ENCODE measurements at places on chromosomes 4 and X.

DNA sequence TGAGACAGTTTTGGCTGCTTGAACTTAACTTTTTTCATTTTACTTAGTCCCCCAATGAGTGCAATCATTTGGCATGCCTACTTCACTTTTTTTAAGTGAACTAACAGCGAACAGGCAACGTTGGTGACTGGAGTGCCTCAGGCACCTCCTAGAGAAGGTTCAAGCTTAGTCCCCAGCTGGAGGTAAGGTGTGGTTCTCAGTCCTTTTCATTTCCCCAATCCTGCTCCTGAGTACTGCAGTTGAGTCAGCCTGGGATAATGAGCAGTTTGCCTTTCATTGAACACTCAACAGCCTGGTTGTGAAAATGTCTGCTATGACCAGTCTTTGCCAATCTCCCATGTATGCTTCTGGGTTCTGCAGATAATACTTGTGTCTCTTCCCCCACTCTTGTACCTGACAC is 109.5 kb downstream of the CDKL5 start:
- DNase-seq = no peak

DNA sequence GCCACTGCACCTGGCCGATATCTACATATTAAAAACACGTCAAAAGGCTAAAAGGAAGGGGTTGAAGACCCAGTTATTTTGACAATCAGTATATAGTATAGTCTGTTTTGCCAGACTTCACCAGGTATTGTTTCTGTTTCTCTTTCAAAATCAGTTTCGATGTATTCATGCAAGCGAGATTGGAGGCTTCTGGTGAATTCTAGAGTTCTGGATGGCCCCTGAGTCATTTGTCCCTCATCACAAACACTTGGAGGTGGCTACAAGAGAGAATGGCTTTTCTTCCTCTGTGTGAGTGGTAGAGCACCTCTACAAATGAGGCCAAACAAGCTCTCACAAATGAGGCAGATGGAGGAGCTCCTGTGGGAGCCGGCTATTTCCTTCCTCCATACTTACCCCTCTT is 68.6 kb upstream of the ADGRG2 start:
- no peak for DNase-seq

GRCh38 chr4:101527188-101527587 is 179.9 kb upstream of the PPP3CA start:
- peak; percentile 31 for DNase-seq

DNA sequence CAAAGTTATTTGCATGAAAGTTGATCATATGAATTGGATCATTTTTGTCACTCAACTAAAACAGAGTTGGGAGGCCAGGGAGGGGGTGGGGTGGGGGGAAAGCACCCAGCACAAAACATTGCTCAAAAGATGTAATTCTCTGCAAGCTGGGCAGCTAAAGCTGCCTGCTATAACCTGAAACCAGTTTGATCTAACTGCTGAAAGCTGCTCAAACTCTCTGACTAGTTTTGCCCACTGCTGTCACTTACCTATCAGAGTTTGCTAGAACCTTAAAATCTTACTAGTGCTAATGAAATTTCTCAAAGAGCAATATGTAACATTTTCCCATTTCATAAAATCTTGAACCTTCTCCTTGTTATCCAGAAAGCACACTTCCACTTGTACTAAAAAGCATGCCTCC is 10.4 kb downstream of the CXCL8 start:
- DNase-seq = no peak

DNA sequence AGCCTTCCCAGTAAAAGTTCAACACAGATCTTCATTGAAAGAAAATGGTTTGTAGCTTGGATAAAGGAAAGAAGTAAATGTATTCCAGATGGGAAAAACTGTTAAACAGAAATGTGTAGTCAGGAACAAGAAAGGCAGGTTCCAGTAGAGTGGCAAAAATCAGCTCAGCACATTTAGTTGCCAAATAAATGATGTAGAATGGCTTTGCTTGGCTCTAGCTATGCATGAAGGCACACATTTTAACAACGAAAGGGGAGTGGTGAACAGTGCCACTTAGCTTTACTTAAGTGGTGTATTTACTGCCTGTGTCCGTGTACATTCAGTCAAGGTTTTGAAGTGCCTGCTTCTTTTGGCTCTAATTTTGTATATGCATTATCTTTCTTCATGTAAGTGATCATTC is 644.5 kb upstream of the ATOH1 start:
- no peak for DNase-seq

DNA sequence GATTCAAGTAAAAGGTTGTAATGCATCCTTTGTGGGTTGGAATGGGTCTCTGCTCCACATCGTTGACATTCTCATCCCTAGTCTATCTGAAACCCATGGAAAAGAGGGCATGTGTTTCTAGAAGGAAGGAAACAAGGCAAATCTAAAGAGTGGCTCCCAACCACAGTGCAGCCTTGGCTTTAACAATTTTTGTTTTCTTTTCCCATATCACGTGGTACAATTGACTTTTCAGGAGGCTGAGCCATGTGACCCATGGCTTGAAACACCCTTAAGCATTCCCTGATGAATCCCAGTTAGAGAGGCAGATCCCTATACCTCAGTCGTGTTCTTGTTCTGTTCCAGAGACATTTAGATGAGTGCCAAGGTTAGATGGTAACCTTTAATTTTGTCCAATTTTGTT is 12.8 kb downstream of the DCUN1D4 start:
- no peak for DNase-seq

DNA sequence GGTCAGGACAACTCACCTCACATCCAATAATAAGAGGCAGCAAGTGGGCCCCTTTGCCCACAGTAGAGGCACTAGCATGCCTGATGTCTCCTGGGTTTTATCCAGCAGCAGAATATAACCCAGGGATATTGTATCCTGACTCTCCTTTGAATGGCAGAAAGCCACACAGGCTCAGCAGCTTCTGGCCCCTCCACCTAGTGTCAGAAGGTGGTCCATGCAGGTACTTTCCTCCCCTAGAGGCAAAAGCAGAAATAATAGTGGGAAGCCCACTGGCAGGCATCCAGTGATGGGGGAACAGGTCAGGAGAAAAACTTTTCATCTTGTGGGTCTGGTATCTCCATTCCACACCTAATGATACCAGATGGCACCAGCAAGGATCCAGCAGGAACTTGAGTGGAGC is 75.5 kb upstream of the IRS4 start:
- no peak for DNase-seq

DNA sequence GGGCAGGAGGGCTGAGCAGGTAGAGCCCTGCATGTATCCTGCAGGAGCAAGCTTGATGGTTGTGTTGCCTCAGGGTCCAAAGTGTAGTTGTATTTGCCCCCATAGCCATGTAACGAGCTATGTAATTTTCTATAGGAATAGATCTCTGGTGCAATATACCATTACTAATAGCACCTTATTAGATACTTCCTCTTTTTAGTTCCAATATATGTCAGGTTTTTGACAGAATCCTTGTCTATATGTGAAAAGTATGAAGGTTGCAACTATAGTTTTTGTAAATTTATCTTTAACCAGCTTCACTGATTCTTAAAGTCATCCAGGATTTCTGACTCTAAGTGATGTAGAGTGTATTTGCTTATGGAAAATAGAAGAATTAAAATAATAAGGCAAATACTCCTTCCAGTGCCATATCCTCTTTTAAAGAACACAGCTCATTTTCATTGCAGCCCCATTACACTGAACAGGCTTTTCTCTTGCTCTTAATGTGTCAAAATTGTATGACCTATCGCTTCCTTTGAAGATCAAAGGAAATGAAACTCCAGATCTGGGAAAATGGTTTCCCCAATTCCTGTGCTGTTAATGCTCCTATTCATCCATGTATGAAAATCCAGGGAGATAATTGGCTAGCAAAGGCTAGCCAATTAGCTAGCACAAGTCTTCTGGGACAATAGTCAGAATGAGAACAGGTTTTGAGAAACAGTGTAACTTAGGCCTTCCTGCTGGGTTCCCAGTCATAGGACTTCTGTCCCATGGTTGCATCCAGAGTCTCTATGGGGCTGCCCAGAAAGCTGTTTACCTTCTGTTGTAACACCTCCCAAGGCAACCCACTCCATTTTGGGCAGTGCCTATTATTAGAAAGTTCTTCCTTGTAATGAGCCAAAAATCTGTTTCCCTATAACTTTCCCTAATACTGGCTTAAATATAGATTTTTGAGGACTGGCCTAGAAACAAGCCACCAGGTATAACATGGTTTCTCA is 90.6 kb downstream of the TSPAN7 start:
- DNase-seq = no peak

DNA sequence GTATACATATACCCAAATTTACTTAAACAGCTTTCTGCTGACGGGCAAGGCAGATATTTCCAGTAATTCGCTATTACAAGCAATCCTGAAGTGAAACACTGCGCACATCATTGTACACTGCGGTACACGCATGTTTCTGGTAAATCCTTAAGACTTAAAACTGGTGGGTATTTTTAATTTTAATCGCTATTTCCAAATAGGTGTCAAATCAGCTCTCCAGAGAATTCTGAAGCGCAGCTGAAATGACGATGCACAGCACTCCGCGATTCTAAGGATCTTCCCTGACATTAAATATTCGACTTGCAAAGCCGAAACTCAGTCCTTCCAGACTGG is 361 bp downstream of the TMEM128 start:
- DNase-seq = no peak

DNA sequence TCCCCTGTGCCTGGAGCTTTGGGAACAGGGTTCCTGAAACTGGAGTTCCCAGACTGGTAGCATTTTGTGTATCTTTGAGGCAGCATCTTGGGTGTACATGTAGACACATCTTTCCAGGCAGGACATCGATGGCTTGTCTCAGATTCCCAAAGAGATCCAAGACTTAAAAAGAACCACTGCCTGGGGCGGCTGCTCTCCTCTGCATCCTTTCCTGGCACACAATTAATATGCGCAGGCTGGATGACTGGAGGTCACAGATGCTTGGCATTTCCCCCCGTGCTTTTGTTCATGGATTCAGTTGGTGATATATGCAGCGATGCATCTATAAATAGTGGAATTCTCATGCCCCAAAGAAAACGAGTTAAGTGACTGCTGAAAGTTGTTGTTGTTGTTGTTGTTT is 80.5 kb downstream of the CLDN34 start:
- no peak for DNase-seq

DNA sequence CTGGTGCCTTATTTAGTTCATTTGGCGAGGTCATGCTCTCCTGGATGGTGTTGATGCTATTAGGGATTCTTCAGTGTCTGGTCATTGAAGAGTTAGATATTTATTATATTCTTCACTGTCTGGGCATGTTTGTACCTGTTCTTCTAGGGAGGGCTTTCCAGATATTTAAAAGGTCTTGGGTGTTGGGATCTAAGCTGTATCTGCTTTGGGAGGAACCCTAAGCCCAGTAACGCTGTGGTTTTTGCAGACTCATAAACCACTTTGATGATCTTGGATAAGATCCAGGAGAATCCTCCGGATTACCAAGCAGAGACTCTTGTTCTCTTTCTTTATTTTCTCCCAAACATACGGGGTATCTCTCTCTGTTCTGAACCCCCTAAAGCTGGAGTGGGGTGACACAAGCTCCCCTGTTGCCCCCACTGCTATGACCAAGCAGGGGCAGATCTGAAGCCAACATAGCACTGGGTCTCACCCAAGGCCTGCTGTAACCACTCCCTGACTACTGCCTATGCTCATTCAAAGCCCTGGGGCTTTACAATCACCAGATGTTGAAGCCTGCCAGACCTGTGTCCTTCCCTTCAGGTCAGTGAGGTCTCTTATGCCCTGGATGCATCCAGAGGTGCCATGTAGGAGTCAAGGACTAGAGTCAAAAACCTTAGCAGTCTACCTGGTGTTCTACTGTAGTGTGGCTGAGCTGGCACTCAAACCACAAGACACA is 187.6 kb downstream of the GUCY2F start:
- DNase-seq = no peak

DNA sequence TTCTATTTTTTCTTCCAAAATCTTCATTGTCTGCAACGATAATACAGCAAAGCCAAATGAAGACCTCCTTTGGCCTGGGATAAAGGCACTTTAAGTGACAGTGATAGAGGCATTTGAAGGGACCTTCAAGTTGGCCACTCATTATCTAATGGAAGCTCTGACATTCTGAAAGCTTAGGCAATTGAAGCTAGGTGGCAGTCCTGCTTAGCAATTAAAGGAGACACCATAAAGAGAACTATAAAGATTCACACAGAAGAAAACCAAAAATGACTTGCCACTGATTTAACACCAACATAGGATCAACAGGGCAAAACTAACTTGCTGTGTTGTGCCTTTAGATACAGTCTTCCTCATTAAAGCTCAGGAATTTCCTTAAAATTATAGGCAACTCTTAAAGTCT is 103.3 kb upstream of the TSPAN7 start:
- no peak for DNase-seq

DNA sequence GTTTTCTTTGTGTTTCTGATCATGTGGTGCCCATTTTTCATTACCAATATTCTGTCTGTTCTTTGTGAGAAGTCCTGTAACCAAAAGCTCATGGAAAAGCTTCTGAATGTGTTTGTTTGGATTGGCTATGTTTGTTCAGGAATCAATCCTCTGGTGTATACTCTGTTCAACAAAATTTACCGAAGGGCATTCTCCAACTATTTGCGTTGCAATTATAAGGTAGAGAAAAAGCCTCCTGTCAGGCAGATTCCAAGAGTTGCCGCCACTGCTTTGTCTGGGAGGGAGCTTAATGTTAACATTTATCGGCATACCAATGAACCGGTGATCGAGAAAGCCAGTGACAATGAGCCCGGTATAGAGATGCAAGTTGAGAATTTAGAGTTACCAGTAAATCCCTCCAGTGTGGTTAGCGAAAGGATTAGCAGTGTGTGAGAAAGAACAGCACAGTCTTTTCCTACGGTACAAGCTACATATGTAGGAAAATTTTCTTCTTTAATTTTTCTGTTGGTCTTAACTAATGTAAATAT is 110.4 kb downstream of the IL13RA2 start:
- no peak for DNase-seq

- no peak for DNase-seq
Observed at GRCh38 chr4:2241003-2241402, 918 bp downstream of the HAUS3 start.

DNA sequence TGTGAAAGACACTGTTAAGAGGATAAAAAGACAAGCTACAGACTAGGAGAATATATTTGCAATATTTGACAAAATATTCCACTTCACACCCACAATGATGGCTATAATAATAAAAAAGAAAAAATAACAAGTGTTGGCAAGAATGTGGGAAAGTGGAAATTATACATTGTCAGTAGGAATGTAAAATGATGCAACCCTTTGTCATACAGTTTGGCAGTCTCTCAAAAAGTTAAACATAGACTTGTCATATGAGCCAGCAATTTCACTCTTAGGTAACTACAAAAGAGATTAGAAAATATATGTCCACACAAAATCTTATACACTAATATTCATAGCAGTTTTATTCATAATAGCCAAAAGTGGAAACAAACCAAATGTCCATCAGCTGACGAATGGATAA is 5.2 kb upstream of the RADX start:
- no peak for DNase-seq

DNA sequence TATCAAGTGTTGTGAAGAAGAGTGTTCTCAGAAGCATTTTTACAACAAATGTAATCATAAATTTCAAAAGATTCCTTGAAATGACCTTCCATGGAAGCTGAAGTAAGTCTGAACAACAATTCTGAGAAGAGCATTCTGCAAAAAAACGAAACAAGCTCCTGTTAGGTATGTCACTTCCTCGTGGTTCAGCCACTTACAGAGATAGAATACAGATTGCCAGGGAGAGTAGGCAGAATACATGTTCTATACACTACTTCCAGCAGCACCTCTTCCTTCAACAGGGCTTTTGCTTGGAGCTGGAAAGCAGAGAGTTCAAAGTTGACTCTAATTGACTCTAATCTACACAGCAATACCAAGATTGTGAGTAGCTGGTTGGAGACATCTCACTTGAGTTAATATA is 274.5 kb downstream of the ADGRA3 start:
- no peak for DNase-seq
